Activated T-helper 2 cell treated with anti-CD3 and anti-CD28 coated beads, Interferon-gamma antibody, Interleukin-2, Interleukin-4, amounts not matched to agents 10 μg/mL and 5 μg/mL and 100 μg/mL, durations not matched to agents 14 hours and 24 hours and 36 hours (primary cell): ENCODE measurements at places on chromosomes 4 and X.

DNA sequence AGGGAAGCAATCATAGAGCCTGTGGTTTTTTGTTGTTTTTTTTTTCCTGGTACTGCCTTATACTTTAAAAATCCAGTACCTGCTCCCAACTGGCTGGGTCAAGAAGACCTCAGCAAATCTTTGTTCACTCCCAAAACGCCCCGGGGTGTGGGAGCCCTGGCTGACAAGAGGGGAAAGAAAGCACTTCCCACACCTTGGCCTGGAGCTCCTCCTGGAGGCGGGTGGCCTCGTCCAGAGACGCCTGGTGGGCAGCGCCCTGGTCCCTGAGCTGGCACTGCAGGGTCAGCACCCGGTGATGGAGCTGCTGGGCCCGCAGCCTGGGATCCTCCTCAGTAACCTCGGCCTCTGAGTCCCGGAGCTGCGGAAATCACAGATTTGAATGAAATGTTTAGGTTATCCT is 38.2 kb downstream of the C4orf50 start:
- no peak for DNase-seq

GRCh38 chrX:10242026-10242425 is 85.3 kb downstream of the CLCN4 start:
- DNase-seq, result no peak

- DNase-seq, result no peak
Measured at GRCh38 chrX:17519358-17519757, 144.4 kb downstream of the NHS start.

GRCh38 chr4:304969-305680 is at the start of gene ZNF732:
TSS of gene ZNF732 (minus strand) at chr4:305474. CDS start at chr4:305310, 164 bp downstream.
- DNase-seq, result no peak

DNA sequence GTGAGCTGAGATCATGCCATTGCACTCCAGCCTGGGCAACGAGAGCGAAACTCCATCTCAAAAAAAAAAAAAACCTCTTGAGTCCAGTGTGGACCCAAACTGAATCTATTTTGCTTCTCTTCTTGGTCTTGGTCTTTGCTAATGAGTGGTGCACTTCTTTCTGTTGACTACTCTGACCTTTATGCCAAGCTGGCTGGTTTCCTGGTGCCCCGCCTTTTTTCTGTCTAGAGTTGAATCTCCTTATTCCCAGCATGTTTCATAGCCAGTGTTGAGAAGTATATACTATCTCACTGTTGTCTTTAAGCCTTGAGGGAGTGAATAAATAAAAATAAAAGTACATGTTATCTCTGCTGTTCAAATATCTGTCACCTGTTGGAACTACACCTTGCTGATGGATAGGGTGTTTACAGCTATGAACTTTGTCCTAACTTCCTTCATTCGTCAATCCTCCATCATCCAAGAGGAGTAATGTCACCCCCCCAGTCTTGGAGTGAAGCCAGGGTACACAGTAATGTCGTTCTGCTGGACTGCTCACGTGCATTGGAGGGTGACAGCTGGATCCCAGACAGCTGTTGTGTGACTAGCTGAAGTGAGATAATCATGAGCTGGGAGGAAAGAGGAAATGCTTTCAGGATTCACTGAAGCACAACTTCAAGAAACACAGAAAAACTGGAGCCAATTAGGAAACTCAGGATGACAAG is 99.3 kb upstream of the PRKG2 start:
- no peak for DNase-seq

GRCh38 chrX:138897621-138898492 is 186.3 kb upstream of the FGF13 start:
- DNase-seq, result no peak

- DNase-seq, result no peak
Measured at GRCh38 chr4:154465085-154465484, 26.5 kb downstream of the DCHS2 start.

DNA sequence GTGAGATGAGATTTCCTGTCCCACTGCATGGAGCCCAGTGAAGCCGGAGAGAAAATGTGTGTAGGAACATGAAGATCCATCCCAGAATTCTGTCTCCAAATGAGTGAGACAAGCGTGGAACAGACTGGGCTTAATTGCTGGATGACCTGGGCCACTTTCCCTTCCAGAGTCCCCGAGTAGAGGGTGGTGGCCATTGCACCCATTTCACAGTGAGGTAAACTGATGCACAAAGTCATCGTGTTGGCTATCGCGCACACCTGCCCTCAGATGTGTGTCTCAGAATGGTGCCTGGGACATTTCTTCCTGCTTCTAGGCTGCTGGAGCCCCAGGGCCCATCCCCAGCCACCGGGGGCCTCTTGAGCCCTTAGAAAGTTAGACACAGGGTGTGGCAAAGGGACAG is 43.0 kb upstream of the PSAPL1 start:
- DNase-seq, result no peak

- no peak for DNase-seq
Measured at GRCh38 chrX:23902419-23902818, 5.3 kb downstream of the APOO start.

GRCh38 chr4:167406181-167406580 is 171.9 kb upstream of the SPOCK3 start:
- no peak for DNase-seq

GRCh38 chr4:75025431-75025830 is 92.5 kb downstream of the PARM1 start:
- no peak for DNase-seq

DNA sequence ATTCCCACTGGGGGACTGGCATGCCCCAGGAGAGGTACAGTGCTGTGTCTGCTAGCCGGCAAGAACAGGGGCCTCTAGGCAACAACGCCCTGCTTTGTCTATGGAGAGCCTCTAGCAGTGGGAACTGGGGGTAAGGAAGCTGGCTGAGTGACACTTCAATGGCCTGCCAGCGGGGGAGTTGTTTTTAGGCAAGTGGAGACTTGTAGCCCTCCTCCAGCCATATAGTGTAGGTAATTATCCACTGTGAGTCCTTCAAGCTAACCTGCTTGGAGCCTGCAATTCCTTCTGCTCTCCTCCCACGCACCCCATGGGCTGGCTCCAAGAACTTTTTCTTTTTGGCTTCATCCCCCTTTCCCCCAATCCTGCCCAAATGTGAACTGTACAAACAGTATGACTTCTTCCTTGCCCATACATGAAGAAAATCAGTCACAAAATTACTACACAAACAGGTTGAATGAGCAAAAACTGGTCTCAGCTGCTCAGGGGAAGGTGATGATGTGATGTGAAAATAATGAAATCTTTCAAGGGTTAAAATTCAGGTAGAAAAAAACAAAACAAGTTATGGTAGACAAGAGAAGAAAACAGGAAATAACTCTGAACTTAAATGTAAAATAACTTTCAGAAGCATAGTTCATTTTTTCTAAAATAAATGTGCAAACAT is 33.1 kb downstream of the LEF1 start:
- DNase-seq, result no peak

DNA sequence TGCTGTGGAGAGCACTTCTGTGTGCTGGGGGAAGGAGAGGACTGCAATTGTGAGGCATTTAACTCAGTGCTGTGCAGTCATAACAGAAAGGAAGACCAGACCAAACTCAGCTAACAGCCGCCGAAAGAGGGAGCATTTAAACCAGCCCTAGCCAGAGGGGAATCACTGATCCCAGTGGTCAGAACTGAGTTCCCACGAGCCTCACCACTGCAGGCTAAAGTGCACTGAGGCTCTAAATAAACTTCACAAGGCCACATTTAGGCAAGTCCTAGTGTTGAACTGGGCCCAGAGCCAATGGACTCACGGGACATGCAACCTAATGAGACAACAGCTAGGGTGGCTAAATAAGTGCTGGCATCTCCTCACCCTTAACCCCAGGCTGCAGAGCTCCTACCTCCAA is 20.4 kb downstream of the IQCM start:
- no peak for DNase-seq

GRCh38 chr4:154254999-154255398 is 236.6 kb downstream of the DCHS2 start:
- DNase-seq, result no peak
